Psoas muscle (tissue), 8 donors: ENCODE measurements at places on chromosomes 3 and 15. TPM values are rescaled to one million over a fixed set of nuclear protein-coding genes. Genes with fewer than 3 reads are reported as not detected.

Gene GPR62
- polyA plus RNA-seq, result 0.93 TPM

Gene IQCH
- 0.27 TPM for polyA plus RNA-seq

Gene PPP1R2
- polyA plus RNA-seq, result 70.6 TPM

Gene DOCK3
- 0.21 TPM for polyA plus RNA-seq

Gene TBC1D21
- not detected for polyA plus RNA-seq

Gene STAB1
- polyA plus RNA-seq, result 22.5 TPM

- H3K27me3 ChIP-seq, result no peaks in the 10 kb centered on the region
- no peak overlapping the region for H3K27ac ChIP-seq
- H3K4me1 ChIP-seq, result no peaks in the 10 kb centered on the region
- H3K36me3 ChIP-seq, result no peaks in the 10 kb centered on the region
Measured at GRCh38 chr3:13601692-13602080, 52.8 kb downstream of the FBLN2 start.

GRCh38 chr3:171058058-171058457, 31.5 kb upstream of the SLC2A2 start:
- no peak for DNase-seq
- H3K27me3 ChIP-seq, result no peaks in the 10 kb centered on the region
- H3K4me1 ChIP-seq, result no peaks in the 10 kb centered on the region
- H3K36me3 ChIP-seq, result peaks cover 4% of the 10 kb centered on the region

- H3K4me3 ChIP-seq, result peak overlapping the region; percentile 45
- H3K27ac ChIP-seq, result peak overlapping the region; percentile 91
- peaks cover 83% of the 10 kb centered on the region for H3K4me1 ChIP-seq
- no peaks in the 10 kb centered on the region for H3K27me3 ChIP-seq
Measured at GRCh38 chr3:172152874-172153273, 113.5 kb downstream of the FNDC3B start.
